ENCODE measurements at places on chromosomes 6 and 20.

- no peak for DNase-seq
Measured at GRCh38 chr6:55897346-55897745, 22.0 kb upstream of the BMP5 start.

- DNase-seq, result no peak
Measured at GRCh38 chr6:93087606-93088005, 331.8 kb downstream of the EPHA7 start.

DNA sequence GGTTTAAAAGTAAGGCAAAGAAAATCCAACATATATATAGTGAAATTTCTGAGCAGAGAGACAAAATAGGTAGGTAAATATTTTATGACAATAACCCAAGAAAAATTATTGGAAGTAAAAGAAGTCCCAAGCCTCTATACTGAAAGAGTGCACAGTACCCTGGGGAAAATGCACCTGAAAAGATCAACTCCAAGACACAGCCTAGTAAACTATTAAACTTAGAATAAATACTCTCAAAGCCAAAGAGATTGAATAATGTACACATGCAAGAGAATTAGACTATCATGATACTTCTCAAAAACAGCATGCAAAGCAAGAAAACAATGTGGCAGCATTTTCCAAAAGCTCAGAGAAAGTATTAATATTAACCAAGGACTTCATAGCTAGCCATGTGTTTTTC lies 676.8 kb upstream of the CHD6 start:
- DNase-seq, result no peak

DNA sequence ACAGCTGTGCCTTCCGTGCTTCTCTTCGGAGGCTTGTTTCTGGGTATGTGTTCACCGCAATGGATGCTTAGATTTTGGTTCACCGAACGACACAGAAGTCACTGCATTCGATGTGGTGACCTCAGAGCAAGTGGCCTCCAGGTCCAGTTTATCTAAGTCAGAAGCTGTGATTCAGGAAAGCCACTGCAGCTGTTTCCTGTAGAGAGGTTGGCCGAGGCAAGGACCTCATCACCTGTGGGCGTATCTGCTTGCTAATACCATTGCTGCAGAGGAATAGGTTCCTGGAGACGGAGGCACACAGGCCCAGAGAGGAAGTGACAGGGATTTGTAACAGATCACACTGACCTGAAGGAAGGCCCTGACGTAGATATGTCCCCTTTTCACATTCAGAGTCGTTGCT lies 82.7 kb downstream of the FARS2 start:
- peak; percentile 21 for DNase-seq

GRCh38 chr6:168683621-168684020 lies 242.6 kb downstream of the SMOC2 start:
- DNase-seq, result no peak

DNA sequence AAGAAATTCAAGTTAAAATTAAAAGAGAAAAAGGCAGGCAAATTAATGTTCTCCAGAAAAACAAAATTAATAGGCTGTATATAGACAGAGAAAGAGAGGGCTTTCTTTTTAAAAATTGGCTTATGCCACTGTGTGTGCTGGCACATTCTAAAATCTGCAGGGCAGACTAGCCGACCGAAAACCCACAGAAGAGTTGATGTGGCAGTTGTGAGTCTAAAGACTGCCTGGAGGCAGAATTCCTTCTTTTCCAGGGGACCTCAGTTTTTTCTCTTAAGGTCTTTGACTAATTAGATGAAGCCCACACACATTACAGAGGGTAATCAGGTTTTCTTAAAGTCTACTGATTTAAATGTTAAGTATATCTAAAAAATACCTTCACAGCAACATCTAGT lies 85.7 kb downstream of the GJA1 start:
- no peak for DNase-seq

- DNase-seq, result no peak
Measured at GRCh38 chr20:12947691-12948090, 61.1 kb upstream of the SPTLC3 start.

- DNase-seq, result peak; percentile 41
Measured at GRCh38 chr6:27720607-27721580, 191.3 kb downstream of the OR2B2 start.

- DNase-seq, result no peak
Measured at GRCh38 chr6:26198722-26199056, 111.5 kb downstream of the HFE start.

DNA sequence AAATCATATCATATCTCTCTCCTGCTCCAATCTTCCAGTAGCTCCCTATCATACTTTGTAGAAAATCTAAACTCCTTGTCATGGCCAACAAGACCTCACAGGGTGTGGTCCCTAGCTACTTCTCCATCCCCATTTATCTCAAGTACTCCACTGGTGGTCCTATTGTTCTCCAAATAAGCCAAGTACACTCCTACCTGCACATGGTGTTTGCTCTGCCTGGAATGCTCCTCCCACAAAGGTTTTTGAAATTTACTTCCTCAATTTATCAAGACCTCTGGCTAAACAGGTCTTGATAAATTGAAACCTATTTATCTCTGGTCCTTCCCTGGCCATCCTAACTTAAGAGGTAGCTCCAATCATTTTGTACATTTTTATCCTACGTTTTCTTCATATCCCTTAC lies 12.1 kb downstream of the TMX4 start:
- DNase-seq, result no peak

DNA sequence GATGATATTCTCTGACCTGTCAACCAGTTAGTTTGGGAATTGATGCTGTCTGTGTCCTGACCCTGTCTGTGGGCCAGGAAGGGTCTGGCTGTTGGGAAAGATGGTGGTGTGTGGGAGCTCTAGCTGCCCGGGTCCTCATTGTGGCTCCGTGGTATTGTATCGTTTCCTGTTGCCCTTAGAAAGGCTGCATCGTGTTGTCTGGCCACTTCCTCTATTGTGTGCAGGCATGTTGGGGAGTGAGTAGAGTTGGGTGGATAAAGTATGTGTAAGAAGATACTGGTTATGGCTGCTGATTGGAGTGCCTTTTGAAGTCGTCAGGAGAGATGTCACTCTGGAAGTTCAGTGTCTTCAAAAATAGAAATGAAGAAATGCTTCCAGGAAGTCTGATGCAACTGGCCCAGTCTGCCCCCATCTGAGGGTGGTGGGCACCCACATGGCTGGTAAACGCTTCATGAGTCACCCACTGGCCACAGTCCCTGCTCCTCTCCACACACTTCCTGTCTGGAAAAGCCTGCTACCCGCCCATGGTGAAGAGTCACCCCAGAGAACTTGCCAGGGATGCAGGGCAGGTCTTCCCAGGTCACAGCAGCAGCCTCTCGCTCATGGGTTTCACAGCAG lies 27.9 kb downstream of the PPARD start:
- no peak for DNase-seq

GRCh38 chr6:149895833-149896271 lies 2.1 kb downstream of the RAET1E start:
- DNase-seq, result no peak

DNA sequence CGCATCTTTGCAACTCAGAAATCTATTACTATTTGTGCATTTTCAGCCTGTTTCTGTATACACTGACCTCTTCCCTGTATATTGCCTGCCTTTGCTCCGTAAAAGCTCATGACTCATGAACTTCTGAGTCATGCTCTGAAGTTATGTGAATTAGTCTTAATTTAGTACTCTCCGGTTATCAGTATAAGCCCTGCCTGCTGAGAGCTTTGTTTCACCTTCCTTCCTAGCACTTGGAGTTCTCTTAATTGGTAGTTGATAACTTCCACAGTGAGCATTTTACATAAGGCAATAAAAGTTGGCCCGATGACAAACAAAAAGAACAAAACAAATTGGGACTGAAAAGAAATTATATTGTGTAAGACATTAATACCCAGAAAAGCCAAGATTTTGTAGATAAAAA lies 231.4 kb downstream of the GJA1 start:
- no peak for DNase-seq

- DNase-seq, result no peak
Measured at GRCh38 chr6:2755456-2755855, 4.7 kb upstream of the MYLK4 start.

GRCh38 chr20:56808732-56809131 lies 179.6 kb downstream of the TFAP2C start:
- DNase-seq, result no peak

GRCh38 chr6:10368861-10369260 lies 46.0 kb downstream of the TFAP2A start:
- no peak for DNase-seq

DNA sequence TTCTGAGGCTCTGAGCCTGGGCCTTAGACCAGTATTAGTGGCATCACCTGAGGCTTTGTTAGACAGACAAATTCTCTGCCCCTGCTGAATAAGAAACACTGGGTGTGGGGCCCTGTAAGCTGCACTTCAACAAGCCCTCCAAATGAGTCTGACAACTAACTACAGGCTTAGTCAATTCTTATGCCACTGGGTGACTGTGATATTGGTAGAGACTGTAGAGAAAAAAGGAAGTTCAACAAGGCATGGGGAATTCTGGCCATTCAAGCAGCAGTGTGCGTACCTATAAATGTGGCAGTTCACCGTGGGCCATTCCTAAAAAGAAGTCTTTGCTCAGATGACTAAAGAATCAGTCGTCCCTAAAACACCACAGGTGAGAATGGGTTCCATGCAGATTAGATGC lies 82.7 kb downstream of the MDN1 start:
- no peak for DNase-seq

- DNase-seq, result no peak
Measured at GRCh38 chr6:49325891-49326290, 137.2 kb downstream of the MMUT start.

- DNase-seq, result no peak
Measured at GRCh38 chr6:100461917-100462705, 2.6 kb downstream of the SIM1 start.

DNA sequence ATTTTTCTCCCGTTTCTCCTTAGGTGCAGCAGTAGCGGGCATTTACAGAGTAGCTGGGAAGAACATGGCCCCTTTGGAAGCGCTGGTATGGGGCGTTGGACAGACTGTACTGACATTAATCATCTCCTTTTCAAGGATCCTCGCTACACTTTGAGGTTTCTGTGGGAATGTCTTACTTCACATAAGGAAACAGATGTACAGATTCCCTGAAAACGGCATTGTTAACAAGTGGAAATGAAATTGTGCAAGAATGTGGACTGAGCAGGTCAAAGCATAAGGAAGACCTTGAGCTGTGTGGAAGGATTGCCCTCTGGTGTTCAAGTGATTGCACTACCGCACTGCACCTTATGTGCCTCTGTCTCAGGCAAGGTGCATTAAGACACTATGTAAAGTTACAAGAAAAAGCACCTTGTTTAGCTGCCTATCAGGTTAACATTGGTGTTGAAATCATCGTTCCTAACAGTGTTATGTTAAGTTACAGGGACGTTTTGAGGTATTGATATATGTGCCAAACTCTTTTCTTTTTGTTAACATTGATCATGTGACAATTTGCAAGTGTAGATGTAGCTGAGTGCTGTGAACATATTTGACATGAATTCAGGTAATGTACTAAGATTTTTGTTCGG lies 38.0 kb downstream of the TMEM170B start:
- DNase-seq, result peak; percentile 55

- DNase-seq, result no peak
Measured at GRCh38 chr20:21796059-21796458, 90.6 kb downstream of the PAX1 start.

GRCh38 chr6:114364301-114364700 lies 21.5 kb upstream of the HS3ST5 start:
- DNase-seq, result no peak

DNA sequence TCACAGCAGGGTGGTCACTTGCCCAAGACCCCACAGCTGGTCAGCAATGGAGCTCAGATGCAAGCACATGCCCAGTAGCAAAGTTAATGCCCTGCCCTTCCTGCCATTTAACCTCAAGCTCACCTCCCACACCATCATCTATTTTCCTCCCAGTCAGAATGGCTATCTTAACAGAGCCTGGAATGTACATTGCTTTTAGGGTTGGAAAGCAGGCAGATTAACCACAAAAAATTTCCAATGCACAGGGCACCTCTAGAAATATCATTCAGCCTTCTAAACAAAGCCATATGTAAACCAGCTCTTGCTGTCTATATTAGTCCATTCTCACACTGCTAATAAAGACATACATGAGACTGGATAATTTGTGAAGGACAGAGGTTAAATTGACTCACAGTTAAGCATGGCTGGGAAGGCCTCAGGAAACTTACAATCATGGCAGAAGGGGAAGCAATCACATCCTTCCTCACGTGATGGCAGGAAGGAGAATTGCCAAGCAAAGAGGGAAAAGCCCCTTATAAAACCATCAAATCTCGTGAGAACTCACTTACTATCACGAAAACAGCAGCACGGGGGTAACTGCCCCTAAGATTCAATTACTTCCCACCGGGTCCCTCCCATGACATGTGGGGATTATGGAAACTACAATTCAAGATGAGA lies 106.9 kb downstream of the FYN start:
- DNase-seq, result no peak

DNA sequence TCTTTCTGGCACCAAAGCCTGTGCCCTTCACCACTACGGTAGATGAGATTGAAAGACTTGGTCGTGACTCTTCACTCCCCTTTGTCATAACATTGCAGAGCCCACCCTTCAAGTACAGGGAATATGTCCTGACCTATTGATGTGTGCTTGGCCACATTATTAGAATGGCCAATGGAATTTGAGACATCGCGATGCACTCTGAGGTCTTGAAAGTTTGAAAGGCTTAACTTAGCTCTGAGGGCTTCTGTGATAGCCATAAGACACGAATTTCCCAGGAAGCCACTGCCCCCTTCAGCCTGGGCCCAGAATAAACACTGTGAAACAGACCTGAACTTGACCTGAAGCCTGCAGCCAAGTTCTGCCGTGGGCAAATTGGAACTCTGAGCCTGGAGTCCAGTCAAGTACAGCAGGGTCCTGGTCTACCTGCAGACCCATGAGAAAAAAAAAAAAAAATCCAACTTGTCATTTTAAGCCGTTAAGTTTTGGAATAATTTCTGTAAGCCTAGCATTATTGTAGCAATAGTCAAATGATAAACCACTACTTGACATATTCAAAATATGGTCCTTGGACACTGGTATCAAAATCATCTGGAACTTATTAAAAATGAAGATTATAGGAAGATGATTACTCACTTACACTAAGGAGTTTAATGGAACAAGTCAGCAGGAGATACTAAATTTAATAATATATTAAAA lies 36.9 kb upstream of the TRAF3IP2 start:
- DNase-seq, result peak; percentile 50

- DNase-seq, result no peak
Measured at GRCh38 chr6:106103728-106104109, 17.6 kb downstream of the PRDM1 start.

GRCh38 chr6:123841067-123841896 lies 37.6 kb downstream of the NKAIN2 start:
- no peak for DNase-seq

GRCh38 chr20:59194023-59194935 lies 30.7 kb downstream of the ZNF831 start:
- DNase-seq, result no peak

GRCh38 chr6:170279977-170280688 lies 10.7 kb downstream of the DLL1 start:
- DNase-seq, result no peak

DNA sequence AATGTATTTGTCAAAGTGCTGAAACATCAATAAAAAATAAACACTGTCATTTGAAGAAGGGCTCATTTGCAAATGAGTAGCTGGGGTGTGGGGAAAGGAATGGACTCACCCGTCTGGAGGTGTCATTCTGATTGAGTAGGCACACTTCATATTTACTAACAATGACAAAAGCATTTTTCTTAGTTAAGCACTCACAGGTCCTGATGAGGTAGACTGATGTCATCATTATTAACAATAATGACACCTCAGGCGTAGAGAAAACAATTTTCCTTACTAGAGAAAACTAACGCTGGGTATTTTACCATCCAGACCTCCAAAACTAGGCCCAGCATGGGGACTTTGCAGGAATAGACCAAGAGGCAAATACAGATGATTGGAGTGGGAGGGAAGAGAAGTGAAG lies 76.0 kb downstream of the UNC5CL start:
- DNase-seq, result no peak

Data from endothelial cell (in vitro differentiated cells).